ENCODE measurements at places on chromosomes 5 and 9. TPM values are rescaled to one million over a fixed set of nuclear protein-coding genes. Genes with fewer than 3 reads are reported as not detected.

DNA sequence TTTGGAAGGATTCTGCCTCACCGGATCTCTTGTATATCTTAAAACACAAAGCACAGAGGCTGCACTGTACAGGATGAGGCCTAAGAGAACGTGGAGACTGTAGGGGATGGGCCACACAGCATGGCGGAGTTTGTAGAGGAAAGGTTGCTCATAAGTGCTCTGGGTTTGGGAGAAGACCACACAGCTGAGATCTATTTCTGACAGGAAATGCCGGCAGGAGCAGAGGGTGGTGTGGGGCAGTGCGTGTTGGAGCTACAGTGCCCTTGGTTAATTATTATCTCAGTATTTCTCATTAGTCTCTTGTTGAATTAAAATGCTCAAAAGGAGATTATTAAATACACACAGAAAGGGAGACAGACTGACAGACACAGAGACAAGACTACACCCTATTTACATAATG is 9.6 kb downstream of the PALM2AKAP2 start:
- DNase-seq, result no peak
- no peak overlapping the region for H3K27ac ChIP-seq
- H3K4me1 ChIP-seq, result peaks cover 3% of the 10 kb centered on the region

Gene TAF11L5
- not detected for total RNA-seq

- H3K27me3 ChIP-seq, result no peaks in the 10 kb centered on the region
- no peak overlapping the region for H3K27ac ChIP-seq
- no peaks in the 10 kb centered on the region for H3K4me1 ChIP-seq
- DNase-seq, result no peak
Measured at GRCh38 chr5:16529306-16529705, 63.7 kb upstream of the ZNF622 start.

Gene NPR3
- total RNA-seq, result 4.7 TPM

Gene ADAMTSL1
- total RNA-seq, result 0.99 TPM

Gene POLR1E
- 9.6 TPM for total RNA-seq

Gene PTGER4
- 38.9 TPM for total RNA-seq

GRCh38 chr5:158308429-158309025 is 449.6 kb upstream of the CLINT1 start:
- no peaks in the 10 kb centered on the region for H3K36me3 ChIP-seq
- H3K4me3 ChIP-seq, result no peak overlapping the region
- no peaks in the 10 kb centered on the region for H3K27me3 ChIP-seq
- DNase-seq, result no peak
- no peak overlapping the region for H3K27ac ChIP-seq

DNA sequence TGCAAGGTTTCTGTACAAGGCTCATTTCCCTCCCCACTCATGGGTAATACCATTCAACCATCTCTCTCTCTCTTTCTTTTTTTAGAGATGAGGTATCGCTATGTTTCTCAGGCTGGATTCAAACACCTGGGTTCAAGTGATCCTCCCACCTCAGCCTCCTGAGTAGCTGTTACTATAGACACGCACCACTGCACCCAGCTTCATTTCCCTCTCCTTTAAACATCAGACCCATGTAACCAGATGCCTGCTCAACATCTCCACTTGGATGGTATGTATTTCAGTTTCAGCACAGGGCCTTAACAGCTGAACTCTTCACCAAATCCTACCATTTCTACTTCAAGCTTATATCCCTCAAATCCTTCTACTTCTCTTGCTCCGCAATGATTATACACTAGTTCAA is 117.4 kb downstream of the SSBP2 start:
- no peak overlapping the region for H3K4me3 ChIP-seq
- H3K4me1 ChIP-seq, result no peaks in the 10 kb centered on the region
- DNase-seq, result no peak
- H3K27me3 ChIP-seq, result no peaks in the 10 kb centered on the region

Gene GLRA1
- total RNA-seq, result not detected

GRCh38 chr5:58246461-58246944 is 213.4 kb downstream of the PLK2 start:
- no peaks in the 10 kb centered on the region for H3K36me3 ChIP-seq
- no peak overlapping the region for H3K4me3 ChIP-seq
- no peaks in the 10 kb centered on the region for H3K27me3 ChIP-seq
- DNase-seq, result no peak
- H3K27ac ChIP-seq, result no peak overlapping the region

DNA sequence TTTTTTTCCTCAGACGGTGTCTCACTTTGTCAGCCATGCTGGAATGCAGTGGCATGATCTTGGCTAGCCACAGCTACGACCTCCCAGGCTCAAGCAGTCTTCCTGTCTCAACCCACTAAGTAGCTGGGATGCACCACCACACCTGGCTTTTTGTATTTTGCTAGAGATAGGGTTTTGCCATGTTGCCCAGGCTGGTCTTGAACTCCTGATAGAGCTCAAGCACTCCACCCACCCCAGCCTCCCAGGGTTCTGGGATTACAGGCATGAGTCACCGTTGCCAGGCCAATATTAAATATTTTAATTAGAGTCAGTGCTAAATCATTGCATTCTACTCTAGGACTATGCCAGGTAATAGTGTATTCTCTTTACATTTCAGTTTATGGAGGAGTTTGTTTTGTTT is 41.5 kb downstream of the UBE2R2 start:
- H3K27me3 ChIP-seq, result no peaks in the 10 kb centered on the region
- peaks cover 75% of the 10 kb centered on the region for H3K4me1 ChIP-seq
- H3K4me3 ChIP-seq, result no peak overlapping the region
- H3K27ac ChIP-seq, result no peak overlapping the region
- H3K36me3 ChIP-seq, result no peaks in the 10 kb centered on the region

Gene GPR21
- not detected for total RNA-seq

Gene TRIM32
- 12.2 TPM for total RNA-seq

DNA sequence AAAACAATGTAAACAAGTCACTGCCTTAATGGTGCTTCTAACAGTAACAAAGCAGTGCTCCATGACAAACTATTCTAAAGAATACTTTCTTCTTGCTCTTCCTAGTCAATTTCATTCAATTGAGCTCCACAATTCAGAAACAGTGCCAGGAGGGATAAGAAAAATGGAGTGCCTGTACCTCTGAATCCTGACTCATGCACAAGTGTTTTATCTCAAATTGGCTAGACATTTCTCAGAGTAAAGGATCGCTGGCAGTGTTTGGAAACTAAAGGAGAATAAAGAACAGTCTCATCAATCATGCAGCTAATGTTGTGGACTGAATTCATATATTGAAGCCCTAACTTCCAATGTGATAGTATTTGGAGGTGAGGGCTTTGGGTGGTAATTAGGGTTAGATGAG is 27.6 kb downstream of the SLC25A51 start:
- DNase-seq, result no peak
- no peaks in the 10 kb centered on the region for H3K36me3 ChIP-seq
- no peaks in the 10 kb centered on the region for H3K27me3 ChIP-seq

Gene ZMAT2
- 16.1 TPM for total RNA-seq

- no peak overlapping the region for H3K4me3 ChIP-seq
- H3K36me3 ChIP-seq, result no peaks in the 10 kb centered on the region
- H3K27ac ChIP-seq, result peak overlapping the region; percentile 38
- no peaks in the 10 kb centered on the region for H3K27me3 ChIP-seq
- peaks cover 26% of the 10 kb centered on the region for H3K4me1 ChIP-seq
Measured at GRCh38 chr9:121271368-121272341, 3.7 kb downstream of the GSN start.

Gene ABL1
- total RNA-seq, result 23.3 TPM

- H3K27ac ChIP-seq, result no peak overlapping the region
- no peak overlapping the region for H3K4me3 ChIP-seq
- H3K4me1 ChIP-seq, result peaks cover 49% of the 10 kb centered on the region
Measured at GRCh38 chr9:37029304-37029775, 4.7 kb downstream of the PAX5 start.

GRCh38 chr5:142016556-142016955 is 3.7 kb upstream of the GNPDA1 start:
- peaks cover 26% of the 10 kb centered on the region for H3K4me1 ChIP-seq
- H3K36me3 ChIP-seq, result no peaks in the 10 kb centered on the region
- no peak overlapping the region for H3K4me3 ChIP-seq
- no peak overlapping the region for H3K27ac ChIP-seq

Gene IFNA21
- not detected for total RNA-seq

Gene SPATA31E1
- not detected for total RNA-seq

DNA sequence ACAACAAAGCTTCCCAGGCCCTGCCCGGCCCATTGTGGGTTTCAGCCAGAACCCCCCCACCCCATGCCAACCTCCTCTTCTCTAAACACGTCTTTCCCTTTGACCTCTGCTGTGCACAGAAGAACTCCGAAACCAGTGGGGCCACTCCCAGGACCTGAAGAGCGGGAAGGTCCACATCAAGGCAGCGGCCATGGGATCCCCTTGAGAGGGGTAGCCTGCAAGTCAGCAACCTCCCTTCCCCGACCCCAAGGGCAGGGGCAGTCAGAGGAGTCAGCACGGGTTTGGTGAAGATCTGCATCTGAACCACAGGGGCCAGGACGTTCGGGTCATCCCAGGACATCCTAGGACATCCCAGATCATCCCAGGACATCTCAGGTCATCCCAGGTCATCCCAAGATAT is 379.9 kb upstream of the IRX4 start:
- H3K27me3 ChIP-seq, result no peaks in the 10 kb centered on the region
- H3K4me1 ChIP-seq, result no peaks in the 10 kb centered on the region
- no peak for DNase-seq
- H3K4me3 ChIP-seq, result no peak overlapping the region
- H3K36me3 ChIP-seq, result no peaks in the 10 kb centered on the region

Measured in body of pancreas (tissue), 4 donors.